Fibroblast of the aortic adventitia (primary cell): ENCODE measurements at places on chromosomes 4 and X.

GRCh38 chr4:93888308-93888707 lies 59.8 kb downstream of the ATOH1 start:
- DNase-seq = no peak

- DNase-seq = no peak
These were observed 36.6 kb upstream of the PTPN13 start for GRCh38 chr4:86557526-86557925.

GRCh38 chrX:137353404-137353803 lies 212.5 kb upstream of the ZIC3 start:
- DNase-seq = no peak

DNA sequence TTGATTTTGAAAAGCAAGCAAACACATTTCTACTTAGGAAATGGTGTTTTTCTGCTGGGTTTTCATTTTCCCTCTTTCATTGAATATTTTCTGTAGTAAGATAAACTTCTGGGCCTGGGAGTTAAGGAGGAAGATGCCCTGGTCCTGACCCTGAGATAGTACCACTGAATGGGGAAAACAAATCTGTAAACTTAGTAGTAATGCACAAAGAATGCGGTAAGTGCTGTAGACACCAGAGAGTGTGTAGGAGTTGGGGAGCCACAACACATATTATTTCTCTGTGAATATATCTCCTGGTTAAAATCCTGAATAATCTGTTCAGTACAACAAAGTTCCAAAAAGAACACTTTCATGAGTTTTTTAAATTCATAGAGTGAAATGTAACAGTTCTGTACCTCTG lies 178.3 kb downstream of the MAPK10 start:
- DNase-seq = peak; percentile 27

GRCh38 chr4:40395908-40396793 lies 61.0 kb downstream of the CHRNA9 start:
- DNase-seq = peak; percentile 51

DNA sequence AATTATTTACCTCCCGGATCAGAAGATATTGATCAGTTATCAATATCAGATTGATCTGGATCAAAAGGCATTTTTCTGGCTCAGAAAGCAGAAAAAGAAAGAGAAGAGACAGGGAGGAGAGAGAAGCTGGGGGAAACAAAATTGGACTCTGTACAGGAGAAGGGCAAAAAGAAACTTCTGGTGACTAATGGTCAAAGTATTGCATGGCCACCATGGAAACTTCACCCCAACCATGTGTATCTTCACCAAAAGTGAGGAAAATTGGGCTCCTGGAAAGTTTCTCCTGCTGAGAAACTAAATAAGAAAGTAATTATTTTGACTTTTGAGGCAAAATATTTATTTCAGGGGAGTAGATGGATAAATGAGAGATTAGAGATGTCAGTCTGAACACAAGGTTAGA lies 33.9 kb downstream of the RNF150 start:
- DNase-seq = no peak

- DNase-seq = peak; percentile 18
These were observed 5.8 kb downstream of the NKX6-1 start for GRCh38 chr4:84493092-84493850.

DNA sequence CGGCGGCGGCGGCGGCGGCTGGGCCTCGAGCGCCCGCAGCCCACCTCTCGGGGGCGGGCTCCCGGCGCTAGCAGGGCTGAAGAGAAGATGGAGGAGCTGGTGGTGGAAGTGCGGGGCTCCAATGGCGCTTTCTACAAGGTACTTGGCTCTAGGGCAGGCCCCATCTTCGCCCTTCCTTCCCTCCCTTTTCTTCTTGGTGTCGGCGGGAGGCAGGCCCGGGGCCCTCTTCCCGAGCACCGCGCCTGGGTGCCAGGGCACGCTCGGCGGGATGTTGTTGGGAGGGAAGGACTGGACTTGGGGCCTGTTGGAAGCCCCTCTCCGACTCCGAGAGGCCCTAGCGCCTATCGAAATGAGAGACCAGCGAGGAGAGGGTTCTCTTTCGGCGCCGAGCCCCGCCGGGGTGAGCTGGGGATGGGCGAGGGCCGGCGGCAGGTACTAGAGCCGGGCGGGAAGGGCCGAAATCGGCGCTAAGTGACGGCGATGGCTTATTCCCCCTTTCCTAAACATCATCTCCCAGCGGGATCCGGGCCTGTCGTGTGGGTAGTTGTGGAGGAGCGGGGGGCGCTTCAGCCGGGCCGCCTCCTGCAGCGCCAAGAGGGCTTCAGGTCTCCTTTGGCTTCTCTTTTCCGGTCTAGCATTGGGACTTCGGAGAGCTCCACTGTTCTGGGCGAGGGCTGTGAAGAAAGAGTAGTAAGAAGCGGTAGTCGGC lies 528 bp downstream of the FMR1 start:
- DNase-seq = peak; percentile 40

- DNase-seq = peak; percentile 37
These were observed 367.3 kb upstream of the FGF13 start for GRCh38 chrX:139078761-139079280.

DNA sequence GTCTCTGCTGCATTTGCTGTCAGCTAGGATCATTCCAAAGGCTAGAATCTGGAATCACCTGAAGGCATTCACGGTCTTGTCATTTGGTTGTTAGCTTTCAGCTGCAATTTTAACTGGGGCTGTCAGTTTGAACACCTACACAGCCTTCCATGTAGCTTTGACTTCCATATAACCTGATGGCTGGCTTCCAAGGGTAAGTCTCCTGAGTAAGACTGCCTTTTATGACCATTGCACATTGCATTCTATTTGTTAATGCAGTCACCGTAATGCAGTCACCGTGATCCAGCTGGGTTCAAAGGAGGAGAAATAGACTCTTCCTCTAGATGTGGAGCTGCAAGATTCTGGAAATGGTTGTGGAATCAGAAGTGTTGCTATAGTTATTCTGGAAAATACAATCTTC lies 1284.2 kb downstream of the ADGRL3 start:
- DNase-seq = no peak

- no peak for DNase-seq
These were observed 101.7 kb upstream of the KLF8 start for GRCh38 chrX:56130436-56130835.

DNA sequence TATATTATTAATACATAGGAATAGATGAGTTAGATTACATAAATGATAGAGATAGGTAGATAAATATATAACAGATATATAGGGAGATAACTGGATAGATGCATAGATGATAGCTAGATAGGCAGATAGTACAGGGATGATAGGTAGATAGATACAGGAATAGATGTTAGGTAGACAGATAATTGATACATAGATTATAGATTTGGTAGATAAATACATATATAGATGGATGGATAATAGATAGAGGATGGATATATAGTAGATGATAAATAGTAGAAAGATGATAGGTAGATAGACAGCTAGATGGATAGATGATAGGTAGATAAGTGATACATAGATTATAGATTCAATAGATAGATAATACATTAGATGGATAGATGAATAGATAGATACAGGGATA lies 283.6 kb downstream of the SHOX start:
- no peak for DNase-seq

DNA sequence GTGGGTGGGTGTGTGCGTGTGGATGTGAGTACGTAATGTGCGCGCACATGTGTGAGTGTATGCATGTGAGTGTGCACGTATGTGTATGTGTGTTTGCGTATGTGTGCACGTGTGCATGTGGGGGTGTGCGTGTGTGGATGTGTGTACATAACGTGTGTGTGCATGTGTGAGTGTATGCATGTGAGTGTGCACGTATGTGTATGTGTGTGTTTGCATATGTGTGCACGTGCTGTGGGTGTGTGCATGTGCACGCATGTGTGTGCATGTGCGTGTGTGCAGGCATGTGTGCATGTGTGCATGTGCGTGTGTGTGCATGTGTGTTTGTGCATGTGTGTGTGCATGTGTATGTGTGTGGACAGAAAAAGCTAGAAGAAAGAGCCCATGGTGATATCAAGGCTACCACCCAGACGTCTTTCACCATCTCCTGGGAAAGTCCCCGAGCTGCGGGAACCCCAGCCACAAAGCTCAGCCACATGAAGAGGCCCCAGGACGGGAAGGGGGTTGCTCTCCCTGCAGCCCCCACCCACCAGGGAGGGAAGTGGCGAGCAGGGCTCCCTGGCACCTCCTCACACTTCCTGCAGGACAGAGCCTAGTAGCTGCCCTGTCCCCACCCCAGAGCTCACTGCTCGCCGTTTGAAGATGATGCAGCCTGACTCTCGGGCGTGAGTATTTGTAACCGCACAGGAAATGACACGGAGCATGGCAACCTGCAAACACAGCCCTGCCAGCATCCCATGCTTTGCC lies 108.3 kb downstream of the DCTD start:
- no peak for DNase-seq

DNA sequence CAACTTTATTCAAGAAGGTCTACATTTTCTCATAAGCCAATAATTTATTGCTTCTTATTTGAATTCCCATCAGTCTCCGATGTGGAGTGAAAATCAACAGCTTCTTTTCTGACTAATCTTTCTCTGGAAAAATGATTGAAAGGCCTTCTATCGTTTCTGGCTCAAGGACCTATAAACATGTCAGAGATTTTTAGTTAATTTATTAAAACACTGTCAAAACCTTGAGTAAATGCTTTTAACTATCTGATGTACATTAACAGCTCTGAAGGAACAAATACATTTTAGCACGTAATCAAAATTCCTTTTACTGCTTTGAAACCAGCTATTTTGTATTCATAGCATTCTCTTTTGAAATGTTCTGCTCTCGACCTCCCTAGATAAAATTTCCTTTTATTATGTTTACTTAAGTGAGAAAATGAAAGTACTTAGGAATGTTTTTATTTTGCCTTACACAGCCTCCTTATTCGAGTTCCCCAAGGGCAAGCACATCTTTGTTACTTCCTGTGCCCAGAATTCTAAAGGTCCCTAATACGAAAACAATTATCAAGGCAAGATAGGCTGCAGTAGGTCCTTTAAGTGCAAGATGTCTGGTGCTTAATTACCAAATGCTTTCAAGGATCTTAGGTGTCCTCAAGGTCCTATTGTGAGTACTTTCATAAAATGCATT lies 3.1 kb upstream of the ZFX start:
- no peak for DNase-seq

DNA sequence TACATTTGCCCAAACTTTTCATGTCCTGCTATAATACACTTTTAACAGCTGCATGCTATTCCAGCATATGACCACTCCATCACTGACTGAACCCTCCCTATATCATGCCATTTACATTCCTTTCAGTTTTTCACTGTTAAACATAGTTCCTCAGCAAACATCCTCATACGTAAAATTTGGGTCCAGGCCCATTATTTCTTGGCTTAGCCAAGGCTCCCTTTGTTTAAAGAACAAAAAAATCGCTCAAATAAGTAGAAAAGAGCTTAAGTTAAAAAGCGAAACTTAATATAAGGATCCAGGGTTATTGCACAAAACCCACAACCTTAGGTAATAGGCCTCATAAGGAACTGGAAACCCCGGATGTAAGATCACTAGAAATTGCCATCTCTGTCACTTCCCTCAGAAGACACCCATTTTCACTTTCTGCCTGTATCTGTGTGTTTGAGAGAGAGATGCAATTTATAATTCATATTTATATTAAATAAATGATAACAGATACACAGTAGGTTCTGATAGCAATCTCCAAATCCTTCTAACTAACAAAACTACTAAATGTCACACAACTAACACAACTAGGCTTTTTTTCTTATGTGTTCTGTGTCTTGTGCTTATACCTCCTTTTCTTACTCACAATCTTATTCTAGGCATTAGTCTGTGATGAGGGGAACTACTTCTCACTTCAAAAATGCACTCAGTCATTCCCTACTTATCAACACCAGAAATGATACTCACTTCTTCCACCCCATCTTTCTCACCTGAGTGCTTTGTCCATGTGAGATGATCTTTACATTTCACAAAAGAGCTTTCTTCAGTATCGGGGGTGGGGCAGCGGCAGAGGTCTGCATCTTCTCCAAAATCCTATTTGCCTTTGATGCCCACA lies 59.9 kb upstream of the FAM241A start:
- DNase-seq = peak; percentile 68

DNA sequence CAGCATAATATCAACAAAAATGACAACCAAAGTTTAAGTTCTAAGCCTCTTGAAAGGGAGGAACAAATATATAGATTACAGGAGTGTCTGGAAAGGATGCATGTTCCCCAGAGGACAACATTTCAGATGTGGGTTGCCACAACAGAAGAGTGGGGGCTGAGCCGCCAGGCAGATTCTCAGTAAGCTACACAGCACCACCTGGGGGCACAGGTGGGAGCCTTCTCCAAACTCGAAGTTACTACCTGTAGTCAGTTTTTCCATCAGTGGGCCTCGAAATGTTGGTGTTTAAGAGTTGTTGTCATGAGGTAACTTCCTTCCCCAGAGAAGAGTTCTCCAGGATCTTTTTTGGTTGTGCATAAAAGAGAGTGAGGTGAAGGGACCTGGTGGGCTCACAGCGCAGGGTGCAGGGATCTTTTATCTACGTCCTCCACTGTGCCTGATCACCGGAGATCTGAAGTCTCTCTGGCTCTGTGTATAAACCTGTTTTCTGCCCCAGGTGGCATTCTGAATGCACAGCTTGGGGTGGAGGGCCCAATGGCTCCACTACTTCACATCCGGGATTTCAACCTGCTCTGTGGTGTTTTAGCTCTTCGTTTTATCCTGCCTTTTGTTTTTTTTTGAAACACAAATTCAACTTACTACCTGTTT lies 58.4 kb upstream of the STS start:
- DNase-seq = no peak

DNA sequence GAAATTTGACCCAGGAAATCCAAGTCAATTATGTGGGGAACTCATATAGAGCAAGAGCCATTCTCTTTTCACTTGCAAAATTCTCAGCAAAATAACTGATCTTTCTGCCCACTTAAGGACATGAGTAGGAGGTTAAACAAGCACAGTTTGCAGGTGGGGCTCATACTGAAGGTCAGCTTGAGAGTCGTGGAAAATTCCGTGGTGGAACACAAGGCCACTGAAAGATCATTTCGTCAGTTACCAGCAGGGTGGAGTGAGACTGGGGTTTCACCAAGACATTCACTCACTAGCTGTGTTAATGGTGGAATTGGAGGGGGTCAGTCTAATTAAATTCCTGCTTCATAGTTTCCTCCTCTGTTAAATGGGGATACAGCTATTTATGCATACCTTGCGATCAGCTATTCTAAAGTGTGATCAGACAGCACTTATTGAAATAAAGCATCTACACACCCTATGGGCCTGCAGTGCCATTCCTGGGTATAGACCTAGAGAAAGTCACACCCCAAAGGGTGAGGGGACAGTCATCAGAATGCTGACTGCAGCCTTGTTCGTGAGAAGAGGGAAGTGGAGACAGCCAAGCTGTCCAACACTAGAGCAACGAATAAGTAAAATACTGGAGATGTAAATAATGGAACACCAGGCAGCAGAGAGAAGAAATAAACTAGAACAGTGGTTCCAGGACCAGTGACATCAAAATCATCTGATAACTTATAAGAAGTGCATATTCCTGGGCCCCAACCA lies 42.7 kb upstream of the CLNK start:
- DNase-seq = no peak

- peak; percentile 89 for DNase-seq
These were observed 101.0 kb downstream of the PAPSS1 start for GRCh38 chr4:107619066-107619465.
